Left ventricle myocardium inferior (tissue), 1 donor: ENCODE measurements at places on chromosomes 4 and X. TPM values are rescaled to one million over a fixed set of nuclear protein-coding genes. Genes with fewer than 3 reads are reported as not detected.

GRCh38 chrX:141402897-141403610 is 160.7 kb upstream of the SPANXC start:
- H3K27me3 ChIP-seq: no peaks in the 10 kb centered on the region
- H3K4me1 ChIP-seq: no peaks in the 10 kb centered on the region
- no peak overlapping the region for H3K27ac ChIP-seq

DNA sequence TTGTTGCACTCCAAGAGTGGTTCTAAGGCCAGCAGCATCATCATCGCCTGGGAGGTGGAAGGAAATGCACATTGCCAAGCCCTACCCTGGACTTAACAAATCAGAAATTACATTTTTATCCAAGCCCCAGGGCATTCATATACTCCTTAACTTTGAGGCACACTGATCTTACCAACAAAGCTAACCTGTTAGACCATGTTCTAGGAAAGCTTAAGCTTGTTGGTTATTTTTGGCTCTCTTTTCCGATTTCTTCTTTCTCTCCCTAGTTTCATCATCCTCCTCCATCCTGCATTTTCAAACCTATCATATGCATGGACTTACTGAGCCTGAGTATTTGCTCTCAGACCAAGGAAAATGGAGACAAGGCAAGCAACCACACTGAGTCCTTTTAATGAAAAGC is 133.4 kb downstream of the OPHN1 start:
- H3K27me3 ChIP-seq: no peaks in the 10 kb centered on the region
- no peak overlapping the region for H3K4me3 ChIP-seq
- H3K4me1 ChIP-seq: no peaks in the 10 kb centered on the region
- H3K36me3 ChIP-seq: no peaks in the 10 kb centered on the region

GRCh38 chrX:82087699-82088098 is 885.8 kb downstream of the SH3BGRL start:
- DNase-seq: peak; percentile 21
- no peaks in the 10 kb centered on the region for H3K36me3 ChIP-seq

GRCh38 chrX:16869393-16870094 is 618 bp downstream of the RBBP7 start:
- peak overlapping the region; percentile 73 for H3K4me3 ChIP-seq
- H3K4me1 ChIP-seq: peaks cover 46% of the 10 kb centered on the region
- peak; percentile 13 for DNase-seq
- H3K27me3 ChIP-seq: no peaks in the 10 kb centered on the region
- peak overlapping the region; percentile 92 for H3K27ac ChIP-seq

GRCh38 chr4:182339221-182339641 is 96.0 kb downstream of the TENM3 start:
- H3K27me3 ChIP-seq: no peaks in the 10 kb centered on the region
- DNase-seq: no peak
- no peak overlapping the region for H3K27ac ChIP-seq
- H3K4me1 ChIP-seq: no peaks in the 10 kb centered on the region
- no peak overlapping the region for H3K4me3 ChIP-seq

DNA sequence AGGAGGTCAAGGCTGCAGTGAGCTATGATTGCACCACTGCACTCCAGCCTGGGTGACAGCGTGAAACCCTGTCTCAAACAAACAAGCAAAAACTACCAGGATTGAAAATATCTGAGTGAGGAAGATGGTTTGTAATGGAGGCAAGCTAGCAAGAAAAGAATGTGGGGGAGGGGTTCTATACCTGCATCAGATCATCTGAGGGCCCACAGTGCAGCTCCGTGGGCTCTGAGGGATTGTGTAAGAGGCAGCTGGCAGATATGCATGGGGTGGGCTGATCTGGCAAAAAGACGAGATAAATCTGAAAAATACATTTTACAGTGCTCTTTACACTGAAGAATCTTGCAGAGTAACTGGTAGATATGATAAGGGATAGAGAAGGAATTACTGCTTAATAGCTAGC is 28.9 kb upstream of the CHRNA9 start:
- H3K27me3 ChIP-seq: peaks cover 32% of the 10 kb centered on the region
- H3K4me3 ChIP-seq: no peak overlapping the region
- peaks cover 4% of the 10 kb centered on the region for H3K4me1 ChIP-seq
- no peak for DNase-seq

DNA sequence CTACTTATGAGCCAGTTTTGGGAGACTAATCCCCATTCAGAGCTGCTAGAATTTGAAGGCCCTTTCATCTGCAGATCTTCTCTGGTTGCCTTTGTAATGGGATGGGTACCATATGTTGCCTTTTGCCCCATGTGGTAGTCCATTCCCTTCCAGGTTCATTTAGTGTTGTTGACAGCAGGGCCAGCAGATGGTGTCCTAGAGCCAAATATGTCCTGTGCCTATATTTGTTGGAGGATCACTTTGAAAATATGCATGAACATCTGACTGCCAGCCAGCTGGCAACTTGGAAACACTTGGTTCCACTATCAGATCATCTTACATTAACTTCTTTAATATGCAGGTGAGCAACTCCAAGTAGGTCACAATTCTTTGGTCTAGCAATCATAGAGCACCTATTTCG is 30.4 kb downstream of the CFAP299 start:
- H3K4me3 ChIP-seq: no peak overlapping the region
- no peak for DNase-seq

DNA sequence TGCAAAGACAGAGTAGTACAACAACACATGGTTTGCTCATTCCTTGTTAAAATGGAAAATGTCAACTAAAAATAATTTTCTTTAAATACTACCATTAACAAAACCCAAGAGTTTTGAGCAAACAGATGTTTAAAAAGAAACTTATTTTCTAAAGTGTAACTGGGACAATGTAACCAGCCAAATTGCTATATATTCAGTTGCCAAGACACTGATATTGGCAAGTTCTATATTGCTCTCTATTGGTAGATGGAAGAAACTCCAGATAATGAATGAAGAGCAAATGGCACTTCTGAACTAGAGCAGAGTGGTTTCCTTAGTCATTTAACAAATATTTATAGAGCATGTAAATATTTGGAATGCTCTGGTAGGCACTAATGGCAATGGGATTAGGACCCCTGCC is 966.2 kb downstream of the RPA4 start:
- no peak overlapping the region for H3K27ac ChIP-seq
- H3K36me3 ChIP-seq: no peaks in the 10 kb centered on the region
- H3K4me1 ChIP-seq: no peaks in the 10 kb centered on the region
- no peaks in the 10 kb centered on the region for H3K27me3 ChIP-seq
- H3K4me3 ChIP-seq: no peak overlapping the region

- no peak overlapping the region for H3K4me3 ChIP-seq
- no peak overlapping the region for H3K27ac ChIP-seq
These were observed 35.5 kb downstream of the SLIT2 start for GRCh38 chr4:20287246-20287645.

GRCh38 chrX:112874614-112875013 is 34.0 kb upstream of the AMOT start:
- H3K27ac ChIP-seq: no peak overlapping the region
- H3K27me3 ChIP-seq: no peaks in the 10 kb centered on the region
- H3K4me3 ChIP-seq: no peak overlapping the region

DNA sequence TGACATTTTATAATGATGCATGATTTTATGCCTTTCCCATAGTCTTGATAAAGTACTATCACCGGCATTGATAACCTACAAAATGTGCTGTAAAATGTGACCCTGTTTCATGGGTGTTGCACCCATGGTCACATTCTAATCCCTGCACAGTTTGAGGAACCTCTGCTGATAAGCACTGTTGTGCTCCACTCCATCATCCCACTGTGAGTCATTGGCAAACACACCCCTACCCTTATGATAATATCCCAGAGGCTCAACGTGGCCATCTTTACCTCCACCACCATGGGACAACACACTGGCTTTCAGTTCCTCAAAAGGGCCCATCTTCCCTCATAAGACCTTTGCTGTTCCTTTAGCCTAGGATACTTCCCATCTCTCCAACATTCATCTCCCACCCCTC is 32.0 kb upstream of the SGMS2 start:
- no peak overlapping the region for H3K27ac ChIP-seq
- peaks cover 25% of the 10 kb centered on the region for H3K27me3 ChIP-seq
- H3K4me1 ChIP-seq: no peaks in the 10 kb centered on the region
- no peaks in the 10 kb centered on the region for H3K36me3 ChIP-seq
- no peak overlapping the region for H3K4me3 ChIP-seq

Gene RASGEF1B
- 4.3 TPM for total RNA-seq

DNA sequence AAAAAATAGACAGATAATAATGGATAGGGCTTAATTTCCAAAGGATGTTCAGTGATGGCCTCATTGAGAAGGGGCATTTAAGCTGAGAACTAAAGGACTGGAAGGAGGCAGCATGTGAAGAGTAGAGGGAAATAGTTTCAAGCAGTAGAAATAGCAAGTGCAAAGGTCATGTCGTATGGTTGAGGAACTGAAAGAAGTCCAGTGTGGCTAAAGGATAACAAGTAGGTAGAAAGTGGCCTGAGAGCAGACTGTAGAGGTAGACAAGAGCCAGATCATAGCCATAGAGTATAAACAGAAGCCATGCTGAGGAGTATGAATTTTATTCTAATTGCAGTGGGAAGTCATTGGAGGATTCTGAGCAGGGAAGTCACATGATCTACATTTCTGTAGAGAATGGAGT is 72.3 kb downstream of the GRIA3 start:
- no peaks in the 10 kb centered on the region for H3K36me3 ChIP-seq
- H3K27me3 ChIP-seq: no peaks in the 10 kb centered on the region
- H3K27ac ChIP-seq: no peak overlapping the region
- H3K4me3 ChIP-seq: no peak overlapping the region
- DNase-seq: no peak

- no peak overlapping the region for H3K27ac ChIP-seq
- DNase-seq: no peak
- no peaks in the 10 kb centered on the region for H3K27me3 ChIP-seq
- peaks cover 21% of the 10 kb centered on the region for H3K4me1 ChIP-seq
These were observed 18.9 kb upstream of the HERC3 start for GRCh38 chr4:88573276-88573980.

Gene ZNF157
- total RNA-seq: not detected

Gene ESX1
- total RNA-seq: not detected

Gene SPIN2A
- 0.22 TPM for total RNA-seq

Gene PAGE5
- not detected for total RNA-seq

GRCh38 chr4:80781431-80781830 is 249.1 kb upstream of the BMP3 start:
- no peaks in the 10 kb centered on the region for H3K27me3 ChIP-seq
- no peaks in the 10 kb centered on the region for H3K4me1 ChIP-seq
- H3K36me3 ChIP-seq: no peaks in the 10 kb centered on the region
- no peak for DNase-seq

Gene TGIF2LX
- not detected for total RNA-seq

Gene PSAPL1
- not detected for total RNA-seq

DNA sequence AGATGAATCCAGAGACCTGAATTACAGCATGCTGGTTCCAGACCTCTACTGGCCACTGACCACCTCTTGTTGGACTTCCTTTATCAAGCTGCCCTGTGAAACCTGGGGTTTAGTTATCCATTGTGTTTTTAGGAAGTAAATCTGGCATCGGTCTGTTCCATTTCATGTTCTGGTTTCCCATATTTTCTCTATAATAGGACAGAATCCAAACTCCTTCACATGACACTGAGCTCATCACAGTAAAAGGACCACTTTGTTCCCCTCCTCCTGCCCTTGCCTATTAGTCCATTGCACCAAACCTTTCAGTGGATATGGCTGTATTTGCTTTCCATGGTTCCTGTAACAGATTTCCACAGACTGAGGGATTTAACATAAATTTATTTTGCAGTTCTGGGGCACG is 4.0 kb downstream of the MFAP3L start:
- peaks cover 14% of the 10 kb centered on the region for H3K4me1 ChIP-seq
- no peaks in the 10 kb centered on the region for H3K27me3 ChIP-seq
- no peak overlapping the region for H3K27ac ChIP-seq
- no peak for DNase-seq
- no peaks in the 10 kb centered on the region for H3K36me3 ChIP-seq

DNA sequence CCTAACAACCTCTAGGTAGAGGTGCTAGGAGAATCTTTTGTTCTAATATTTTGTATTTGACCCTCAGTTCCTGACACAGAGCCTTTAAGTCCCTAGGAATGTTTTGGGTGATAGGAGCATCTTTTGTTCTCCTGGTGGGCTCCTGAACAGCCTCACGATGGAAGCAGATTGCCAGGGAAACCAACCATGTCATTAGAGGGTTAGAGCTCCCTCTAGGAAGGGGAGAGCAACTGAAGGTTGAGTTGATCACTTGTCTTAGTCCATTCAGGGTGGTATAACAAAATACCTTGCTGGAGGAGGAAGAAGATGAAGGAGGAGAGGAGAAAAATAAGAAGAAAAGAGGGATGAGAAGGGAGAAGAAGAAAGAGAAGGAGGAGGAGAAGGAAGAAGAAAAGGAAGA is 9.2 kb downstream of the VCX start:
- no peak overlapping the region for H3K4me3 ChIP-seq
- no peaks in the 10 kb centered on the region for H3K4me1 ChIP-seq
- no peaks in the 10 kb centered on the region for H3K36me3 ChIP-seq
- DNase-seq: no peak

Gene ETDB
- total RNA-seq: not detected

- no peak overlapping the region for H3K27ac ChIP-seq
- H3K4me1 ChIP-seq: no peaks in the 10 kb centered on the region
- H3K27me3 ChIP-seq: no peaks in the 10 kb centered on the region
- no peak overlapping the region for H3K4me3 ChIP-seq
- DNase-seq: no peak
These were observed 78.0 kb upstream of the CCDC160 start for GRCh38 chrX:134158821-134159512.

DNA sequence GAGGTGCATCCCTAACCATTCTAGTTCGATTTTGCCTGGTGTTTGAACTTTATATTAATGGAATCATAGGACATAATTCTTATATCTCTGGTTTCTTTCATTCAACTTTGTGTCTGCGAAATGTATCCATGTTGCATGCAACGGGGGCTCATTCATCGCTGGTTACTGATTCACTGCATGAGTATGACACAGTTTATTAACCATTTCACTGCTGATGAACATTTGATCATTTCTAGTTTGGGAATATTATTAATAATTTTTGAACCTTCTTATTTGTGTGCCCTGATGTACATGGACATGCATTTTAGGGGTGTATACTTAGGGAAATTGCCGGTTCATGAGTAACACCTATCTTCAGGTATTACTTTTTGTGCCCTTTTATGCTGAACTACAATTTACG is 5.1 kb upstream of the TMEM271 start:
- H3K27me3 ChIP-seq: peaks cover 94% of the 10 kb centered on the region
- H3K4me3 ChIP-seq: no peak overlapping the region
- H3K4me1 ChIP-seq: peaks cover 11% of the 10 kb centered on the region
- no peak overlapping the region for H3K27ac ChIP-seq
- H3K36me3 ChIP-seq: no peaks in the 10 kb centered on the region
- DNase-seq: no peak

- no peaks in the 10 kb centered on the region for H3K36me3 ChIP-seq
- no peaks in the 10 kb centered on the region for H3K27me3 ChIP-seq
- no peak for DNase-seq
- H3K4me3 ChIP-seq: no peak overlapping the region
- H3K27ac ChIP-seq: no peak overlapping the region
These were observed 309.8 kb upstream of the GALNT7 start for GRCh38 chr4:172858731-172859230.

Gene INTU
- total RNA-seq: 5.2 TPM

DNA sequence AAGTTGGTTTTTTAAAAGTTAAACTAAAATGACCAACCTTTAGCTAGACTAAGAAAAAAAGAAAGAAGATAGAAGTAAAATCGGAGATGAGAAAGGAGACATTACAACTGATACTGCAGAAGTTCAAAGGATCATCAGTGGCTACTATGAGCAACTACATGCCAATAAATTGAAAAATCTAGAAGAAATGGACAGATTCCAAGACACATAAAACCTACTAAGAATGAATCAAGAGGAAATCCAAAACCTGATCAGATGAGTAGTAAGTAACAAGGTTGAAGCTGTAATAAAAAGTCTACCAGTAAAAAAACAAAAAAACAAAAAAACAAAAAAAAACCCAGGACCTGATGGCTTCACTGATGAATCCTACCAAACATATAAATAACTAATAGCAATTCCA is 16.1 kb downstream of the IQCM start:
- no peaks in the 10 kb centered on the region for H3K27me3 ChIP-seq
- H3K27ac ChIP-seq: no peak overlapping the region
- H3K36me3 ChIP-seq: no peaks in the 10 kb centered on the region
